ENCODE measurements at places on chromosomes 3 and 15.

DNA sequence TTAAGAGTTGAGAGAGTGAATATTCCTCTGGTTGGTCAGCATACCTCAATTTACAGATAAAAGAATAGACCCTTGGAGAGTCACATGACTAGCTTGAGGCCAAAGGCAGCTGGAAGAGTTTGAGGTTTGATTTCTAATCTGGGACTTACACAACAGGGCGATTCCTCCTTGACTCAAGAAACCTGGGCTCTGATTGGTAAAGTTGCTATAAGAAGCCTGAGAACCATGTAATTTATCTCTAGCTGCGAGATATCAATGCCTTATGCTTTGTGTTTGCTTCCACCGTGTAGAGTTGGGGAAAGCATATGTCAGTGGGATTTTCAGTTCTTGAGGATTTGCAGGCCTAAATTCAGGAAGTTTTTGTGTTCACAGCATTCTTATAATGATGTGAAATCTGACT, 206.0 kb downstream of the KLHL25 start:
- DNase-seq: no peak

- no peak for DNase-seq
Measured at GRCh38 chr15:32723171-32723948, 5.6 kb downstream of the GREM1 start.

DNA sequence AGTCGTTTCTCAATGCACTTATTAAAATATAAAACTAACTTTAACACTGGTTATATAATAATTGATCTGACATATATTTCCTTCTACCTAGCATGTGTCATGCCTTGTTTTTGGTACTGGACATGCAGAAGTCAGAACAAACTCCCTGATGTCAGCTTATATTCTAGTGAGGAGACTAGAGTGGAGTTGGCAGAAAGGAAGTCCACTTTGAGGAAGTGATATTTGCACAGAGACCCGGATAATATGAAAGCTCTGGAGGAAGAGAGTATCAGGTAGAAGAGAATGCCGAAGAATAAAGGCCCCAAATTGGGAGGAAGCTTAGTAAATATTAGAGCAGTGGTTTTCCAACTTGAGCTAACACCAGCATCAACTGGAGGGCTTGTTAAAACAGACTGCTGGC, 24.6 kb upstream of the ZNF280D start:
- no peak for DNase-seq

DNA sequence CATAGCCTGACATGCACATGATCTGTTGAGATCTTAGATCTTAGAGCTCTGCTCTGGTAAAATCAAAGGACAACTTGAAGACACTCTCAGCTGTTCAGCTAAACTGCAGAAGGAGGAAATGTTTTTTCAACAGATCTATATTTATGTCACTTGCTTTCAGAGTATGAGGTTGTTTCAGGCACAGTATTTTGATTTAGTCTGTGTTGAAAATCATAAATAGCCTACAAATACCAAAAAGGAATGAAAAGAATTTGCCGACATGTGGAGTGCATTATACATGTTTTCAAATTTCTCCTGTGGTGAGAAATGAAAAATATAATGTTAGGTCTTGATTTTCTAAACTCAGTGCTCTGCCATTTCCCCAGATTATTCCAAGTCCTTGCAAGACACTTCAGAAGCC, 1118.4 kb downstream of the TBL1XR1 start:
- peak; percentile 17 for DNase-seq

- DNase-seq: peak; percentile 7
Measured at GRCh38 chr3:100185847-100186246, 71.5 kb upstream of the FILIP1L start.

DNA sequence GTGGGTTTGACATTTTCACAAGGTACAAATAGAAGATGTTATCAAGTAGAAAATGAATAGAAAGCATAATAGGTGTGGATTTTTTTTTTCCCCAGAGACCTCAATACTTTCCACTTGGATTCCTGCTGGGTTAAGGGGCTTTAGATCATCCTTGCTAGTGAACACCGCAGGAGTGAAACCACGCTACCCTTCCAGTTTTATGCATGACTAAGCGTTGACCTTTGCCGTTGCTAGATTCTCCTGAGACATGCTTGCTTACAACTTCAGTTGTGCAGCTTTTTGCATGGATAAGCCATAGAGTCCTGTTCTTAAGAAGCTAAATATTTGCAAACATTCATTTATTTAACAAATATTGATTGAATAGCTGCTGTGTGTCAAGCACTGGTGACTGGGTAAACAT, 299.7 kb upstream of the LMCD1 start:
- DNase-seq: no peak

DNA sequence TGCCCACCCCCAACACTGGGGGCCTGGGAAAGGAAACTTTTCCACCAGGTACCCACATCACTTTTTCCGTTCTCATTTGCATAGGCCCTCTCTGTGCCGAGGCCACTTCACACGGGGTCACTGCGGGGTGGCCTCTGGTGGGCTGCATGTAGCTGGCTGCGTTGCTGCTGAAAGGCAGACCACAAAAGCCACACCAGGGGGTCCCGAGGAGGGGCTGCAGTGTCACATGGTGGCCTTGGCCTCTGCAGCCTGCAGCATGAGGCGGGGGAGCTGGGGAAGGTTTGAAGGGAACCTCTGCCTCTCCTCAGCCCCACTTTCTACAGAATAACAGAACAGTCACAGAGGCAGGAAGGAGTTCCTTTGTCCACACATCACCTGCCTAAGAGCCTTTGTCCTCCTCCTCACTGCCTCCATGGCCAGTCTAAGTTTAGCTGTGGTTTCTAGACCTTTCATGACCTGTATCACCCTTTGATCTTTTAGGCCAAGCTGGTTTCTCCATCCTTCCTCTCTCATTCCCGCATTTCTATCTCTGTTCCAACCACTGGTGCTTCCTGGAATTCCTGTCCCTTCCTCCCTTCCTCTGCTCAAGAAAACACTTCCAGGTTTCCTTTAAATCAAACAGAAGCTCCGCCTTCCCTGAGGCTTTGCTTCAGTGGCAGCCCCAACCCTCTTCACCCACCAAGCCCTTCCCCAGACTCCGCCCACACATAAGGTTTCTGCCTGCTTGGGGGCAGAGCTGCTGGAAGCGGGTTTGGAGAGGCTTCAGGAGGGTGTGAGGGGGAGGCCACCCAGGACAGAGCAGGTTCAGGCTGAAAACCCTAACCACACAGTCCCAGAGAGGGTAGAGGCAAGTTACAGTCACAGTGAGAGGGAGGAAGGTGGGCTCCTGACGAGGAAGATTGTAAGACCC, 150.7 kb upstream of the TLE3 start:
- no peak for DNase-seq

GRCh38 chr3:115814778-115815380, 191.6 kb downstream of the GAP43 start:
- DNase-seq: peak; percentile 55

- DNase-seq: no peak
Measured at GRCh38 chr3:130609166-130609979, 92.4 kb downstream of the COL6A6 start.

- no peak for DNase-seq
Measured at GRCh38 chr3:40793730-40794129, 269.0 kb downstream of the ZNF621 start.

- peak; percentile 32 for DNase-seq
Measured at GRCh38 chr3:105836533-105836932, 32.3 kb downstream of the CBLB start.

DNA sequence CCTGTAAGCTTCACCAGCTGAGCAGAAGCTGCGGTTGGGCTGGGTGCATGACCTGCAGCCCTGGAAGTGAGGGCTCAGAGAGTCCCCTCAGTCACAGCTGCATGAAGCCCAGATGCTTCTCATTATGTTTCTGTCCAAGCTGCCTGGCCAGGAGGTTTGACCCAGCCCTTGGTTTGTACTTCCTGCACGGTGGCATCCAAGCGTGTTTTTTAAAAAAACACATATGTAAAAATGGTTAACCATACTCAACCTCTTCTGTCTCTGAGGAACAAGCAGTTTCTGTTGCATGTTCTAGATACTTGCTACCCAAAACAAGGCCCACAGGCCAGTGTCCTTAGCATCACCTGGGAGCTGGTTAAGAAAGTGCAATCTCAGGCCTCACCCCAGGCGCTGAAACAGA, 76.0 kb upstream of the ATP10A start:
- DNase-seq: no peak

- DNase-seq: no peak
Measured at GRCh38 chr3:124063197-124063909, 71.4 kb upstream of the ROPN1 start.

GRCh38 chr3:15281817-15282216, 50.6 kb downstream of the SH3BP5 start:
- DNase-seq: no peak

DNA sequence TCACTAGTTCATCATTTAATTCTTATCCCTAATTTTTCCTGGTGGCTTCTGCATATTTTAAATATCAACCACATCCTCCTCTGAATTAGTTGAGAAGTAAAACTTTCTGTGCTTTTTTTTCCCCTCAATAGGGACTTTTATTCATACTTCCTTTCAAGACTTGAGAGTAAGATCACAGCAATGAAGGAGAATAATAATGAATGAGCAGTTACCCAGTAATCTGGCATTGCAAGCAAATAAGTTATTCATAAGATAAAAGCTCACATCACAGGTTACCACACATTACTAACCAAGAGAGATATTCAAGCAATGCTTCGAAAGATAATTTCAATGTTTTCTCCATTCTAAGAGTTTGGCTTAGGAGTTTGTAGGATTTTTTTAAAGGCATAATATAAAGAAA, 50.3 kb downstream of the BTLA start:
- no peak for DNase-seq

DNA sequence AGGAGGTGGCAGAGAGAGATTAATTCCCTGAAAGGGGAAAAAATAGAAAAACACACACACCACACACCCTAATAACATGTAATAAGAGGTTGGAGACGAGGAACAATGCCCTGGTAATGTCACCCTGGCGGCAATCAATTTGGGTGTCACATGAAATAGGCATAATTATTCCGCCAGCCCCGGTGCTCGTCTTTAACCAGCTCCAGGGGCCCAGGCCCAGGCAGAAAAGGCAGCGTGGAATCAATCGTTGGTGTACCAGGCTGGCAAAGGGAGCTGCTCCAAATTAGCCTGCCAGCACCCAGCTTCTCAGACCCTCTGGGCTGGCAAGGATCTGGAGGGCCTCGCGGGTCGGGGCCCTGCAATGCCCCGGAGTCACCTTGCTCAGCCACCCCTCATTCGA, 5.6 kb downstream of the LINGO1 start:
- no peak for DNase-seq

DNA sequence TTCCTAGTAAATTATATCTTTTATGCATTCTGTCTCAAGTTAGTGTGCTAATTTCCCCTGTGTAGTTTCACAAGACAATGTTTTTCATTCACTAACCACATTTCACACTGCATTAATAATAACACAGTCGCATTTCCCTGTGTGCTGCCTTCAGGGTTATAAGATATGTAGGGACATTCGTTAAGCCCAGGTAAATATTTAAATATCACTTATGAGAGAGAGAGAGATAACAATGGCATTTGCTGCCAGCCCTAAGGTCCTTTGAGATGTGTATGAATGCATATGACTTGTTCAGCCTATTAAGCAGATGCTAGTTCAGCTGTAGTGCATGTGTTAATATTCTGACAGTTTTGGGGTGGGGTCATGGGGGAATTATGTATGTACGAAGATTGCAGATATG, 876.7 kb downstream of the NAALADL2 start:
- no peak for DNase-seq

DNA sequence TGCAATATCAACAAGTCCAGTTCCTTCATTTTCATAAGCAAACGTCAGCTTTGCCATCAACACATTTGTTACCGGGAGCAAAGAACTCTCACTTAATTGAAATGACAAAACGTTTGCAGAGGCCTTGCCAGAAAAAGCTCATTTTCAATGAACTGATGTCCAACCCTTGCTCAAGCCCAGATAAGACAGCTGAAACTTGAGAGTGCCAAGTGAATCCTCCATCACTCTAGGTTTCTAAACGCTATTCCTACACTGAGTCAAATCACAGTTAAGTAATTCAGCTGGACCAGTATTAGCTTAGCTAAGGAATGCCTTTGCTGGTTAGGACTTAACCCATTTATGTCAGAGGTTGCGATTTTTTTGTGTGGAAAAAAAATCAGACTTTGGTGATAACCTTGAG, 11.5 kb downstream of the CHSY1 start:
- no peak for DNase-seq

DNA sequence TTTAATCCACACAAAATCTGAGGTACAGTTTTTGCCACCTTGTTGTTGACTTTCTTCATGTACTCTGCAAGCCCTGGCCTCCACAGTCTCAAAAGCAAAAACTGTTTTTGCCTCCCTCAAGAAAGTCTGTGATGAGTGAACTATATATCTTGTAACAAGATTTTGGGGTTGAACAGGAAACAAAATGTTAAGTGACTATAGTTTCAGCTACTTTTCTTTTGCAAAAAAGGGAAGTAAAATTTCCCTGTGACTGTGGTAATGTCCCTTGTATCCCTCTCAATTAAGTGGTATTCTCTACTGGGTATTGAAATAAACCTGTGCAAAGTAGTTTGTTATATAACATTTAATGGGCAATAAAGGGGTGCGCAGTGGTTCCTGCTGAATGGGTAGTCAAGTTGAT, 21.3 kb upstream of the SCAANT1 start:
- DNase-seq: no peak

- DNase-seq: peak; percentile 2
Measured at GRCh38 chr15:71203586-71204474, 88.6 kb downstream of the THSD4 start.

DNA sequence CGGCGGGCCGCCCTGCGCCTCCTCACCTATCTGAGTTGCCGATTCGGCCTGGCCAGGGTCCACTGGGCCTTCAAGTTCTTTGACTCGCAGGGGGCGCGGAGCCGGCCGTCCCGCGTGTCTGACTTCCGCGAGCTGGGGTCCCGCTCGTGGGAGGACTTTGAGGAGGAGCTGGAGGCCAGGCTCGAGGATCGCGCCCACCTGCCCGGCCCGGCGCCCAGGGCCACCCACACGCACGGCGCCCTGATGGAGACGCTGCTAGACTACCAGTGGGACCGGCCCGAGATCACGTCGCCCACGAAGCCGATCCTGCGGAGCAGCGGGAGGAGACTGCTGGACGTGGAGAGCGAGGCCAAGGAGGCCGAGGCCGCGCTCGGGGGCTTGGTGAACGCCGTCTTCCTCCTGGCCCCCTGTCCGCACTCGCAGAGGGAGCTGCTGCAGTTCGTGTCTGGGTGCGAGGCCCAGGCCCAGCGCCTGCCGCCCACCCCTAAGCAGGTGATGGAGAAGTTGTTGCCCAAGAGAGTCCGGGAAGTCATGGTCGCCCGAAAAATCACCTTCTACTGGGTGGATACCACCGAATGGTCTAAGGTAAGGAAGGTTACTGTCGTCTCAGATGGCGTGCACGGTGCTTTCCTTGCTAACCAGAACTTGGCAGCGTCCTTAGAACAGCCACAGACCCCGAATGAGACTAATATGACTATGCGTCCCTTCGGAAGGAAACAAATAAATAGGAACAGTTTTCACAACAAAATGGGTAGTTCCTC, 567 bp downstream of the TICRR start:
- no peak for DNase-seq
